ENCODE measurements at places on chromosomes 6 and 20.

- no peak for DNase-seq
Measured at GRCh38 chr20:46114449-46114848, 3.7 kb upstream of the CD40 start.

GRCh38 chr6:11814106-11814505 lies 35.5 kb upstream of the ADTRP start:
- no peak for DNase-seq

GRCh38 chr6:28977341-28978132 lies 27.6 kb downstream of the ZNF311 start:
- DNase-seq, result no peak

DNA sequence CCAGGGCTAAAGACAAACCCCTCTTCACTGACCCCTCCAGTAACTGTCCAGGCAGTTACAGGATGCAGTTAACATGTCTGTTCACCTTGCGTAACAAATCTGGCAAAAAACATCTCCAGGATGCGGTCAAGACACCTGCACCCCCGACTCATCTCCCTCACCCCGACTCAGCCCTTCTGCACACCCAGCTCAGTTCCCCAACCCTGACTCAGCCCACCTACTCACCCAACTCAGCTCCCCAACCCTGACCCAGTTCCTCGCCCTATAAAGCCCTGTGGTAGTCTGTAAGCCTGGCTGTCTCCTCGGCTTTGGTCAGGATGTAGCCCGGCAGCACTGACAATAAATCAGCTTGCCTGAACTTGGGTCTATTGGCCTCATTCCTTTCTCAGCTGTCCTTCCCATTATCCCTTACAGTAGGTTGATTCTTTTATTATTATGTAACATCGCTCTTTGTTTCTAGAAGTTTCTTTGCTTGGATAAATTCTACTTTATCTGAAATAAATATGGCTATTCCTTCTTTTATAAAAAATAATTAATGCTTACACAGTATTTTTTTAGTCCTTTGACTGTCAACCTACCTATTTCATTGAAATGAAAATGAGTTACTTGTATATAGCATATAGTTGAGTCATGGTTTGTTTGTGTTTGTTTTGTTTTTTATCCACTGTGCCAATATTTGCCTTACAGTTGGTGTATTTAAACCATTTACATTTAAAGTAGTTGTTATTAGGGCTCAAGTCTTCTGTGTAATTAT lies 12.9 kb upstream of the ADTRP start:
- DNase-seq, result no peak

- DNase-seq, result no peak
Measured at GRCh38 chr6:94636780-94637385, 940.5 kb upstream of the MANEA start.

Measured in left renal pelvis (tissue), 4 donors.